Kidney (tissue), 22 donors: ENCODE measurements at places on chromosomes 4 and X. TPM values are rescaled to one million over a fixed set of nuclear protein-coding genes. Genes with fewer than 3 reads are reported as not detected.

GAGE1 gene
- polyA plus RNA-seq: not detected

GRCh38 chrX:137563681-137564651 is 2.0 kb upstream of the ZIC3 start:
- H3K27ac ChIP-seq: no peak overlapping the region
- DNase-seq: no peak

- no peak overlapping the region for H3K4me3 ChIP-seq
- no peak overlapping the region for H3K27ac ChIP-seq
- no peaks in the 10 kb centered on the region for H3K36me3 ChIP-seq
- DNase-seq: no peak
Measured at GRCh38 chr4:11416767-11417113, 12.0 kb downstream of the HS3ST1 start.

DNA sequence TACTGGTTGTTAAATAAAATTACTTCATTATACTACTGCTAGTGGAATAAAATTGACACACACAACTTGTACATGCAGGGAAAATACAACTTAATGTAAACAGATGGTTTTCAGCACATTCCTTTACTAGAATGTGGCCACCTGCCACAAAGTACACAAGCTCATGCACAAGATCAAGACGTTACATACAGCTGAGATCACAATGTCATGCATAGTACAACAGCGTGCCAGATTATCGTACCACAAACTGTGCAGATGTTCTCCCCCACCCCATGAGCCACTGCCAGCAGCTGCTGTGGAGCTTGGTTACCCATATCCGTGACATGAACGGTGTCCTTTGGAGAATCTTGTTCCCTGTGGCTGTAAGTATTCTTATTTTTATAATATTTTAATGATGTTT is 27.7 kb downstream of the FBXO8 start:
- H3K27me3 ChIP-seq: no peaks in the 10 kb centered on the region
- no peaks in the 10 kb centered on the region for H3K36me3 ChIP-seq
- H3K4me1 ChIP-seq: no peaks in the 10 kb centered on the region
- DNase-seq: no peak
- no peak overlapping the region for H3K4me3 ChIP-seq
- no peak overlapping the region for H3K27ac ChIP-seq

GRCh38 chr4:40550948-40551462 is 78.7 kb downstream of the RBM47 start:
- H3K4me1 ChIP-seq: no peaks in the 10 kb centered on the region
- H3K36me3 ChIP-seq: no peaks in the 10 kb centered on the region
- DNase-seq: no peak

WDR17 gene
- polyA plus RNA-seq: 1.4 TPM
